ENCODE measurements at places on chromosomes 16 and 17.

- no peak for DNase-seq
These were observed 50.1 kb upstream of the IRX3 start for GRCh38 chr16:54336631-54337204.

GRCh38 chr16:49980166-49980565, 44.9 kb upstream of the CNEP1R1 start:
- no peak for DNase-seq

DNA sequence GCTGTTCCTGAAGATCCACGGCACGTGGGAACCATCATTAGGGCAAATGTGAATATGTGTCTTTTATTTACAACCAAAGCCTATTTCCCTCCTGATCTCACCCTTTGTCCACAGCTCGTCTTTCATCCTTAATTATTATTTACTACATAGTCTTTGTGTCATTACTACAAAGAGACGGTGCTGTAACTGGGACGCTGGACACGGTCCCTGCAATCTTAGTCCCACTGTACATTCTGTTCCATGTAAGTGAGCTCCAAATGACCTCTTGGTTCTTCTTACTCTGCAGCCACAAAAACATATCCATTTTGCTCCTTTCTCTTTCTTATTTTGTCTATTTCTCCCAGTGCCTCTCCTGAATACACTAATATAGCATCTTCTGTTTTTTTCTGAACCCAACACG, 12.7 kb upstream of the KRT23 start:
- peak; percentile 74 for DNase-seq

- no peak for DNase-seq
These were observed 607 bp downstream of the KATNIP start for GRCh38 chr16:27550582-27550920.

DNA sequence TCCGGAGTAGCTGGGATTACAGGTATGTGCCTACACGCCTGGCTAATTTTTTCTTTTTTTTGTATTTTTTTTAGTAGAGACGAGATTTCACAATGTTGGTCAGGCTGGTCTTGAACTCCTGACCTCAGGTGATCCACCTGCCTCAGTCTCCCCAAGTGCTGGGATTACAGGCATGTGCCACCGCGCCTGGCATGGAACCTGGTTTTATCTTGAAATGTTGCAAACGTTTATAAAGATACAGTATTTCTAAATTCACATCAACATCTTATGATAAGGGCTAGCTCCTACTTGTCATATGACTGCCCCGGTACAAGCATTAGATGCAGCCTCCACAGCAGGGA, 1.5 kb upstream of the IST1 start:
- no peak for DNase-seq

- no peak for DNase-seq
These were observed 9.4 kb downstream of the B3GNT9 start for GRCh38 chr16:67141391-67141790.

- no peak for DNase-seq
These were observed 167.1 kb downstream of the SNX29 start for GRCh38 chr16:12143447-12144172.

- no peak for DNase-seq
These were observed 25.1 kb downstream of the FA2H start for GRCh38 chr16:74749291-74750055.

- no peak for DNase-seq
These were observed 1.1 kb upstream of the GNA13 start for GRCh38 chr17:65057531-65058090.
